ENCODE measurements at places on chromosomes 2 and 18.
A peak's percentile ranks its signal among the peaks of the same experiment; 100 is the strongest.

DNA sequence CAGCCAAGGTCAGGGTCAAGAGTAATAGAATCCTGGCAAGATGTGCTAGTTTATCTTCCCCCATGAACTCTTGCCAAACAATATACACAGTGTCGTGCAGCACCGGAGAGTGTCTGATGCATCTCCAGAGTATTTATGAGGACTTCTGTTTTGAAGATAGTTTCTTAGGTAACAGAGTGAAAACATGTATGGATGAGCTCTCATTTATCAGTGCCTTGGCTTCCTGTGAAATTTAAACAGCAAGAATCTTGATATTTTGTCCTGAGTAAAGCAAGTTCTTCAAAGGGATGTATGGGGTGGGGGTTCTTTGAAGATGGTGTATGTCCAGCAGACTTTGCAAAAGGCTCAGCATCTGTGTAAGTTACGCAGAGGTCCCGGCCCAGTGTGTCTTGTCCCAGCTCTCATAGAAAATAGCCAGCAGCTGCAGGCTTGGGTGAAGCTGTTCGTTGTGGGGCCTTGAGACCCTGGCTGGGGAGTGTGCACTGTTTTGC is 361.0 kb upstream of the NT5C1B start:
- no peak for DNase-seq

DNA sequence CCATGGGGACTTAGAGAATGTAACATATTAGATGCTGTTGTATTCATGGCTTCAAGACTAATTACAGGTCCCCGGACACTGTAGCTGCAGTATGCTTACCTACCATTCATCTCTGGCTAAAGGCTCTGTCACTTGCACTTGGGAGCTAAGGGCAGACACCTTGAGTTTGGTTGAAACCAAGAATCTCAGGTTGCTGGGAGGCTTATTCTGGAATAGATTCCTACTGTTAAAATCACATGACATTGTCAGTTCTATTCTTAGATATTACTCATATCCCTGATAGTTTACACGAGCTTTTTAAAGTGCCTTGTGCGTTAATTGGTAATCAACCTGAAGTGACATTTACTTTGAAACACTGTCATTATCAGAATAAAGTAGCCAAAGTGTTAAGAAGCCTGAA is 73.0 kb upstream of the EPB41L5 start:
- DNase-seq = no peak

GRCh38 chr2:24423095-24423494 is 62.8 kb upstream of the ITSN2 start:
- DNase-seq = no peak

- no peak for DNase-seq
These were observed 76.8 kb downstream of the SLC39A10 start for GRCh38 chr2:195733831-195734230.

DNA sequence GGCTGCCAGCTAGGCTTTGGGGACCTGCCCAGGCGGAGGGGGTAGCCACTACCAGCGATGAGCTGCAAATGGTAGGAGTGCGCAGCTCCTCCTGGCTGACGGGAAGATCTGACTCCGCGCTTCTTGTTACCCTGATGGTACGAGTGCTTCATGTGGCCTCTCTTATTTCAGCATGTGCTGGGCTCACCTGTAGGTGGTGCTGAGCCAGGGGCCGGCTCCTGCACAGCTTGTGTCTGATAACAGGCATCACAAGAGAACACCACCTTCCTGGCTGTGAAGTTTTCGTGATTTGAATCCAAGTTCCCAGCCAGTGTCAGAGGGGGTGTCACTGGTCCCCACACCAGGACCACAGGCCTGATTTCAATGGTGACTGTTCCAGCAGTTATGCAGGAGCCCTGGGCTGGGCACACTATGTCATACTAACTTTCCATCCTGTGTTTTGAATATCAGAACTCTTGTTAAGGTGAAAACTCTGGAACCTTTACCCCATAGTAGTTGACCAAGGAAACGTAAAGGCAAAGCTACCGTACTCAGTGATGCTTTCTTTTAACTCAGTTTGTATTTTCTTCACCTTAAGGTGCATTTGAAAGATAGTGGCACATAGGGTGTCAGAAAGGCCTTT is 28.0 kb downstream of the APCDD1 start:
- DNase-seq = no peak

GRCh38 chr2:86781363-86781762 is 9.3 kb downstream of the CD8A start:
- no peak for DNase-seq

- no peak for DNase-seq
These were observed 65.4 kb upstream of the HNRNPA3 start for GRCh38 chr2:177147093-177147694.

DNA sequence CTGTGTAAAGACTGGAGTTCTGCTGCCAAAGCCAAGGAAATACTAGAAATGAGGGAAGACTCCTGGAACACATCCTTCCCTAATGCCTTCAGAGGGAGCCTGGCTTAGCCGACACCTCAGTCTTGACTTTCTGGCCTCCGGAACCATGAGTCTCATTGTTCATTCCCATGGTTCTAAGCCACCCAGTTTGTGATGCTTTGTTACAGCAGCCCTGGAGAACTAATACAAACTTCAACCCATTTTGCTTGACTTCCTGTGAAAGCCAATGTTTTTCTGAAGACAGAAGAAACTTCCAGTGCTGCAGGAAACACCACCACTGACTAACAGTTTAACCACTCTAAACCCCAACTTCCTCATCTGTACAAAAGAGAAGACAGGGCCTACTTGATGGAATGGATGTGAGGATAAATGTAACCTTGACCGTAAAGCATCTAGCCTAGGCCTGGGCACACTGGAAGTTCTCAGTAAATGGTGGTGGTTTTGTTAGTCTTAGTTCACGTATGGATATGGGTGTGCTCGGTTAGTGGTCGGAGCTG is 85.9 kb upstream of the RFX8 start:
- DNase-seq = no peak

DNA sequence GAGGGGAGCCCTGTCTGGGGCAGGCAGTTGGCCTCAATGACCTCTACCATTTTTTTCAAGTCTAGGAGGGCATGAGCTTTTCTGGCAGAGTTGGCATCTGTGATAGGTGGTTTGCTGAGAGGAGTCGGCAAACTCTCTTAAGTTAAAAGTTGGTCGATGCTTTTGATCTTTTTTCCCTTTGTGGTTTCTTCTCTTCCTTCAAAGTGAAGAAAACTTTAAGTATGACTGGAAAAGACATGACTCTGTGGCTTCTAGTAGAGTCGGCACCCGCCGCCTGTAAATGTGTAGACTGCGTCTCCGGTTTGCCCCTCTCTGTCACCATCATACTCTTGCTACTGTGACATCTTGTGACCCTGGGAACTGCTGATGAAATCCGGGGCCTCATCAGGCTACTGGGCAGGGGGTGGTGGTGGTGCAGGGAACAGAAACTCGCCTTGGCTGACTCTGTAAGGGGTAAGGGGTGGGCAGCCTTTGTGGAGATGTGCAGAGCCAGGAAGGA is 21.1 kb downstream of the INPP5D start:
- peak; percentile 42 for DNase-seq

Measured in C1 segment of cervical spinal cord (tissue), 14 donors.